ENCODE measurements at places on chromosomes 4 and X. TPM values are rescaled to one million over a fixed set of nuclear protein-coding genes. Genes with fewer than 3 reads are reported as not detected.

The SHROOM3 gene
- not detected for total RNA-seq

The ADAM29 gene
- not detected for total RNA-seq

The CLDN34 gene
- total RNA-seq: not detected

The GPR82 gene
- total RNA-seq: not detected

- DNase-seq: no peak
Measured at GRCh38 chrX:151279161-151279560, 102.8 kb downstream of the GPR50 start.

GRCh38 chr4:72107456-72107855 lies 75.7 kb downstream of the NPFFR2 start:
- no peak for DNase-seq

DNA sequence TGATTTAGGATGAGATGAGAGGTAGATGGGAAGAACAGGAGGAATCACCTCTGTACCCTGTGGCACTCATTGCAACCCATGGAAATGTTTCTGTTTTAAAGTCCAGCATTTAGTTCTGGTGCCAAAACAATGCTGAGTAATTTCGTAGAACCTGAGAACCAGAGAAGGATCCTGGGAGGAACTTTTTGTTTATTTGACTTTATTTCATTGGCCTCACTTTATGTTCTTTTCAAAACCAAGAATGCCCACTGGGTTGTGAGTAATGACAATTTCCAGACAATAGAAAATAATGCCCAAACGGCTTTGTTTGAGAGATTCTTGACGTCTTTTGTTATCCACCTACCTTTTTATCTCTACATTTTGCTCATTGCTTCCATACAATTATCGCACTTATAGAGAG lies 111.3 kb downstream of the SHROOM3 start:
- no peak for DNase-seq

DNA sequence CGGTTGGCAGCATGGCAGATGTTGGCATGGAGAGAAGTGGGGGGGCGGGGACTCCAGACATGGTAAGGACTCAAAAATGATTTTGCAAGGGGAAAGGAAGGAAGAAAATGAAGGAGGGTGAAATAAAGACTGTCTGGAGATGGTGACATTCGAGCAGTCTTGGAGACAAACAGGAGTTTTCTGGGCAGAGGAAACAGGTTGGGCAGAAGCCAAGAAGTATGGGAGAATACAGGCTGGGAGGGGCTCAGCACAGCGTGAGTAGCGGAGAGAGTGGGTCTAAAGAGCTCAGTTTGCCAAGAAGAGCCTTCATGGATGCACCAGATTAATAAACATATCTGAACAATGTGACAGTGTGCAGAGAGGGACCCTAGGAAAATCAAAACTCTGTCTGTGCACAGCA lies 13.3 kb upstream of the CRMP1 start:
- DNase-seq: no peak

- no peak for DNase-seq
Measured at GRCh38 chrX:47226071-47226470, 6.7 kb upstream of the USP11 start.

DNA sequence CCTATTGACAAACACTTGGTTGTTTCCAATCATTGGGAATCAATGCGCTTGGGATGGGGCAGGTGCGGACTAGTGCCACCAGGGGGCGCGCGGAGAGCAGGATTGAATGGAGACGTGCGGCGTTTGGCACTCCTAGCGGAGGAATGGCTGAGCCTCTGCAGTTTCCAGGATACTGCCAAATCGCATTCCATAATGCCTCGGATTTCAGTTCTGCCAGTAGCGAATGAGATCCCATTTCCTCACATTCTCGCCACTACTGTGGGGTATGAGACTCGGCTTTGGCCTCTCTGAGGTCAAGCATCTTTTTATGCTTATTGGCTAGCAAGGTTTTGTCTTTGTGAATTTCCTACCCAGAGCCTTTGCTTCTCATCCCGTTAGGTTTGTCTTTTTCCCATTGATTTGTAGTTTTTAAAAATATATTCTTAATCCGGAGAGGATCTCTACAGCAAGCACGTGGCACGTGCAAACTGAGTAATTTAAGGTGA lies 28.7 kb downstream of the CLDN34 start:
- peak; percentile 81 for DNase-seq

- DNase-seq: no peak
Measured at GRCh38 chrX:140391313-140391712, 113.6 kb downstream of the SOX3 start.

- no peak for DNase-seq
Measured at GRCh38 chrX:38151441-38151840, 69.2 kb downstream of the SRPX start.
